GM03348 (cell line): ENCODE measurements at places on chromosomes 2 and 18.

DNA sequence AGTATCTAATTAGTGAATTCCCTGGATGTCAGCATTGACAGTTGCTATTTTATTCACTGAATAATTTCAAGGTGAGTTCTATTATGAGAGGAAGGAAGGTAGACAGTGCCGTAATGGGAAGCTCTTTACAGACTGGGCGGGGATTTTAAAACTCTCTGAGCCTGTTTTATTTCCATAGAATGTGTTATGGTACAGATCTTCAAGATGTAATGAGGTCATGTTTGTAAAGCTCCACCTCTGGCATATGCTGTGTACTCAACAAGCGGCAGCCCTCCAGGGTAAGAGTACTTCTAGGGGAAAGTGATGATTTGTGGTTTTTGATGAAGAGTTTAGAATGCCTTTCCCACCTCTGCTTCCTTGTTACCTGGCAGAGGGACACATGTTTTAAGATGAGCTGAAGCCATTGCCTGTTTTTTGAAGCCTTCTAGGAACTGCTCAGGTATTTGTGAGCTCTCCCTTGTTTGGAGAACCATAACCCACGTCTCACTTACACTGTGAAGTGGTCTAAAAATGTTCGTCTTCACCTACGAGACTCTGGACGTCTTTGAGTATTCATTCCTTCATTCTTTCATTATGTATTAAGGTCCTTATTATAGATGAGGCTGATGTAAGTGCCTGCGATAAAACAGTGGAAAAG lies 251.2 kb downstream of the PTGR3 start:
- DNase-seq, result no peak

- peak; percentile 49 for DNase-seq
Measured at GRCh38 chr2:28991021-28991420, 9.9 kb downstream of the TOGARAM2 start.

DNA sequence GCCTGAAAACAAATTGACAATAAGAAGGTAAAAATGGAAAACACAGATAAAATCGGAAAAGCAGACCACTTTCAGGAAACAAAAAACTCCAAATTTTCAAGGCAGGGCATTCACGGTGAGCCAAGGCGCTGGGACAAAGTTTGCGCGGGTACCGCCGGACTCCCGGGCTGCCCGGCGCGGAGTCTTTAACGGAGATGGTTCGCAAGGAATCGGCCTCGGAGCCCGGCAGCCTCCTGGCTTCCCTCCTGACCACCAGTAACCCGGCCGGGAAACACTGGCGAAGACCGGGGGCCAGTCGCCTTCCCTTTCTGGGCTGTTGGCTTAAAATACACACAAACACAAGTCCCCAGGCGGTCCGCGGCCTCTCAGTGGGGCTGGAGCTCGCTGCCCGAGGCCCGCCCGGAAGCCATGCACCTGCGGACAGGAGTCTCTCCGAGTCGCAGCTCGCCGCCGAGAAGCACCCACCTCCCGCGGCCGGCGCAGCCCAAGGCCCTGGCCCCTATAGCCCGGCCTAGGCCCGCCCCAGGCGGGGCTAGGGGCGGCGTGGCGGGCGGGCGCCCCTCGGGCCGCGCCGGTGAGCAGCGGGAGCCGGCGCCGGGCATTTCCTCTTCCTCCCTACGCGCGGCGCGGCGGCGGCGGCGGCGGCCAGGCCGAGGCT lies 622 bp upstream of the KCMF1 start:
- peak; percentile 81 for DNase-seq

DNA sequence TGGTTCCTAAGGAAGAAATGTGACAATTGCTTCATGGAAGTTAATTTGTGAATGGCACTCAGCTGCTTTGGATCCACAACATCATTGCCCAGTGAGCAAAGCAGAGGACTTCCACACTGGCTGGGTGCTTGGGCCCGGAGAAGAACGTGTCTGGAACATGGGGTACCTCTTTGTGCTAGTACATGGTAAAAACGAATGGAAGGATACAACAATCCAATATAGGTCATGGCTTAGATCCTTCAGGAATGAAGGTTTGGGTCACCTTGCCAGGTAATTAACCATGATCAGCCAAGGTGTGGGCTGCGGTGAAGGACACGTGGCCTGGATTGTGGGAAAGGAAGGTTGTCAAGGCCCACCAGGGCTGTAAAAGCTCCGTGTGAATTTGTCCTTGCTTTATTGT lies 245.9 kb upstream of the HS6ST1 start:
- DNase-seq, result no peak

GRCh38 chr18:76495006-76495370 lies at the start of gene ZNF516:
TSS of gene ZNF516 (minus strand) at chr18:76495242. CDS start at chr18:76443054, 52,188 bp downstream.
- peak; percentile 43 for DNase-seq

- DNase-seq, result peak; percentile 41
Measured at GRCh38 chr2:43714164-43714563, 37.9 kb upstream of the C1GALT1C1L start.

GRCh38 chr18:79000997-79001396 lies 21.4 kb downstream of the SALL3 start:
- DNase-seq, result no peak

- peak; percentile 46 for DNase-seq
Measured at GRCh38 chr18:45106331-45106774, 425.7 kb downstream of the SETBP1 start.

DNA sequence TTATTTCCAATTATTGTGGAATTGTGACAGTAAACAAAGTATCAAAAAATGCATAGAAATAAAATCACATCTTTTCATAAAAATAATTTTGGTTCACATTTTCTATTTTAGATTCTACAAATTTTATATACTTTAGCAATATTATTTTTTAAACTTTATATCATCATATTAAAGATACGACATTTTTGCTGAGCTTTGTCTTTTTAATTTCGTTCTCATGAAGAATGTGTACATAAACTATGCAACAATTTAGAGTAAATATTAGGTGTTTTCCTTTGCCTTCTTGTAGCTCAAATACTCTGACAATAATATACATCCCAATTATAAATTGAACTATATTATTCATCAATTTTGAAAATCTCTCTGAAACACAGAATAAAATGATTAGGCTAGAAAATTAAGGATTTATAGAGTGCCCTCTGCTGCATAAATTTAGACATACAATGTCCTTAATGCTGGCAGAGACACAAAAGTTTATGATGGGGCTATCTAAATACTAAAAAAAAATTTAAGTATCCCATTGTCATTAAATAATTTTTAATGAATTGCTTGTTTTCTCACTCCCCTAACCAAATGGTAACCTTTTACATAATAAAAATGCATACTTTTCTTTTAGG lies 45.7 kb downstream of the CCDC102B start:
- DNase-seq, result no peak

DNA sequence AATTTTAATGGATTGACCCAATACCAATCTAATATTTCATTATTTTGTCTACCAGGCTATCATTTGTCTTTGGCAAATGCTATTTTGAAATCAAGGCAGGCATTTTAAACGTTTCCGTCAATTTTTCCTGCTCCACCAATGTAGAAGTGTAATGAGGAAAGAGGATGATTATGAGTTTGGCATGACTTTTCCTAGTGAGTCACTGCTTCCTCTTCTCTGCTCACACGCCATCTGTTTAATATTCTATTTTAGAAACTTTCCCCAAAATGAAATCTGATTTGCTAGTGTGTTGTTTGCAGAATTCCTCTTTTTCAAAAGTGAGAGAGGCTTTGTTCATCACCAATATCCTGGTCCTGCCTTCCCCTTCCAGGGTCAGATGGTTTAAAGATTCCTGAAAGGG lies 42.5 kb upstream of the PID1 start:
- DNase-seq, result peak; percentile 74

DNA sequence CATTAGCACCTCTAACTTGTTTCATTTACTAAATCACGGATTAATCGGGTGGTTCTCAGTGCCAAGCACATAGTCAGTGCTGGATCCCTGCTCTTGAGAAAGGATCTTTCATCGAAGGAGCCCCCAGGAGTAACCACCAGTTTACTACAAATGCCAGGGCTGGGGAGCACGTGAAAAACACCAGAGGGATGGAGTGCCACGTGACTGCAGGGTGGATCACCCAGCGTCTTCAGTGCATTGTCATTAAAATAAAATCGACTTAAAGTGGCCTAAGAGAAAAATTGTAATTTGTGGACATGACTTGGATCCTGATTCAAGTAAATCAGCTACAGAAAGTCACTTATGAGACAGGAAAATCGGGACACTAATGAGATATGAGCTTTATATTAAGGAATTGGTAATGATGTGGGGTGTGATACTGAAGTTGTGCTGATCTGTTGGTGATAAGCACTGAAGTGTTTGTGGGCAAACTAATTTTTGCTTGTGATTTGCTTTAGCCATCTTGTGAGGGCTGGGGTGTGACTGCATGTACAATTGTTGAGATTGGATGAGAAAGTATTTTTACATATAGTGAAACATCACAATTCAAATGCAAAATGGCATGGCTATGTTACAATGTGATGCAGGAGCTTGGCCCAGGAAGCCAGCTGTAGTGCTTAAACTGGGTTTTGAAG lies 63.8 kb downstream of the NCK2 start:
- DNase-seq, result no peak

DNA sequence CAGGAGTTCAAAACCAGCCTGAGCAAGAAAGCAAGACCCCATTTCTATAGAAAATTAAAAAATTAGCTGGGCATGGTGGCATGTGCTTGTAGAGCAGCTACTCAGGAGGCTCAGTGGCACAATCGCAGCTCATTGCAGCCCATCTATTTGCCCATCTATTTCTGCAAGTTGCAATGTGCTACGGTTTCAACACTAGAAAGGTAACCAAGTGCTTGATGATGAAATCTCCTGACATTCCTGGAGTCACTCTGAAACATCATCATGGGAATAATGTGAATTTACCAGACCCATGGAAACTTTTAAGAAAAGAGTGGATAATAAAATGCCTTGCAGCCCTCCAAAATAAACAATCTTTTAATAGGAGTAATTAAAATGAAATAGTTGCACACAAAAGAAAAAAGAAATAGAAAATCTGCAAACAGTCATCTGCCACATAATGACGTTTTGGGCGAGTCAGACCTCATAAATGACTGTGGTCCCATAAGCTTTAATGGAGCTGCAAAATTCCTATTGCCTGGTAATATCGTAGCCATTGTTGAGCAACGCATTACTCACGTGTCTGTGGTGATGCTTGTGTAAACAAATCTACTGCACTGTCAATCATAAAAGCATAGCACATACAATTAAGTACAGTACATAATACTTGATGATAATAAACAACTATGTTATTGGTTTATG lies 46.6 kb upstream of the AMMECR1L start:
- DNase-seq, result peak; percentile 28

DNA sequence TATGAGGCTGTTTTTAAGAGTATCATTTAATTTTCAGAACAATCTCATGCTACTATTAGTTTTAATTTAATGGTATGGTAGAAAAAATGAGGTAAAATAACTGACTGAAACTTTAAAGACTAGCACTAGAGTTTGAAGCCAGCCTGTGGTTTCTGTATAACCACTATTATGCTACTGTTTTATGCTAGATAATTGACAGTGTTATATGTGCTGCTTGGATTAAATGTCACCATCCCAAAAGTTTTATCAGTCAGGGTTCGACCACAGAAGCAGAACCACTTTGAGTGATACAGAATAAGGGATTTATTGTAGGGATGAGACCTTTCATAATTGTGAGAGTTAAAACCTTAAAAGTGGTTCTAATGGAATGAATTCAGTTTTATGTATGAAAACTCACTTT lies 271.6 kb downstream of the PTGR3 start:
- no peak for DNase-seq

DNA sequence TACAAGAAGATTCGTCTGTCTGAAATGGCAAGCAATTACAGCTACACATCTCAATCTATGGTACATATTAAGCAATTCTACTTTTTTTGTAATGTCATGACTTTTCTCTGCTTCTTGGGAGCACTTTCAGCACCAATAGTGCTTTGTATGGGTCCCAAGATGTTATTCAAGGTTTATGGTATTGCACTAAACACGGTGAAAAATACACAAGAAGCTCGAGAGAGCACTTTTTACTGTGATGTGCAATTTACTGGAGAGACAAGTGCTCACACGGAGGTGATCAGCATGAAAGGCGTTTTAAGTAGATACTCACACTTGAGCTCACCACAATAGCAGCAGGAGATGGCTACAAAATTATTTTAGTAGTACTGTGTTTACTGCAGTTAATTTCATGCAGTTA lies 783.6 kb downstream of the CBLN2 start:
- DNase-seq, result no peak

GRCh38 chr2:130346041-130346740 lies 3.5 kb downstream of the IMP4 start:
- DNase-seq, result no peak

- DNase-seq, result no peak
Measured at GRCh38 chr2:121735518-121736074, 1.1 kb downstream of the NIFK start.

DNA sequence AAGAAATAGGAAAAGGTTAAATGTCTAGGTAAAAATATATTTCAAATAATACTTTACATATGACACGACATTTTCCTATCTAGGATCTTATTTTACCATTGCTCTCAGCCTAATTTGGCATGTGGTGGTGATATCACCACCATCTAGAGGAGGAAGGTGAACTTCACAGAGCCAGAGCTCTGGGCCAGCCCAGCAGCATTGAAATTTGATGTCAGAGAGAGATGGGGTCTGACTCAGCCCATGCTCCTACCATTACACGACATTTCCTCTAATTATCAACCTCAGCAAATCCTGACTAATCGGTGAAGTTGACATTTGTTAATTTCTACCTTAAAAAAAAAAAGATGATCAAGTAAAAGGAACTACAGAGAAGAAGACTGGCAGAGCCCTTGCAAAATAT lies 42.3 kb downstream of the LRRTM4 start:
- DNase-seq, result no peak

- DNase-seq, result no peak
Measured at GRCh38 chr2:218870984-218871344, 9.7 kb upstream of the WNT10A start.

DNA sequence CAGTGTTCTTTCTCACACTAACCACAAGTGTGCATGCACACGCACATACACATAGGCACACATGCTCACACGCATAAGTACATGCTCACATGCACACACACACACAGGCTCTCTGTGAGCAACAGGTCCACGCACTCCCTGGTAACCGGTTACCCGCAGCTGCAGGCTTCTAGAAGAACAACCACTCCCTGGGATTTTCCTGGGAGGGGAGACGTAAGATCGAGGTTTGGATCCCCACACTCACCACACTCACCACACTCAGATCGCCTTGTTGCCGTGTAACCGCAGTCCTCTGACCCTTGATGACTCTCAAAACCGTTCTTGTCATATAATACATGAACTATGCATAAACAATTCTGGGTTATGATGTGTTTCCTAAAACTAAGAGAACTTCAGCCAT lies 42.2 kb downstream of the TTC32 start:
- DNase-seq, result no peak

- no peak for DNase-seq
Measured at GRCh38 chr18:36503477-36503876, 206.0 kb downstream of the FHOD3 start.

DNA sequence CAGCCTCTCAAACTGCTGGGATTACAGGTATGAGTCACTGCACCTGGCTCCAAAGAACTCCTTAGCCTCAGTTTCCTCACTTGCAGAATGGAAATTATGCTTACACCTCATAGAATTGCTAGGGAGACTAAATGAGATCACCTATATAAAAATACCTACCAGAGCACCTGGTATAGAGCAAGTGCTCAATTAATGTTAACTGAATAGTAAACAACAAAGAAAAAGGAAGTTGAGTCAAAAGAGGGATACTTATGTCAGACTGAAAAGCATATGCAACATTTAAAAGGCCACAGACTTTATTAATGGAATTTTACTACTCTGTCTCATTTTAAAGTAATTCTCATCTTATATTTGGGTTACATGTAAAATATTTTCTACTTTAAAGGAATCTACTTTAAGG lies 138.3 kb upstream of the SMAD7 start:
- no peak for DNase-seq

GRCh38 chr2:43110442-43110871 lies 115.9 kb downstream of the ZFP36L2 start:
- peak; percentile 85 for DNase-seq
